NT2/D1 (cell line): ENCODE measurements at places on chromosomes 3 and 15.

GRCh38 chr15:67843092-67843501 lies 3.3 kb upstream of the RNU6-1 start:
- DNase-seq: no peak

- DNase-seq: no peak
Measured at GRCh38 chr3:47014036-47014435, 34.6 kb downstream of the NBEAL2 start.

DNA sequence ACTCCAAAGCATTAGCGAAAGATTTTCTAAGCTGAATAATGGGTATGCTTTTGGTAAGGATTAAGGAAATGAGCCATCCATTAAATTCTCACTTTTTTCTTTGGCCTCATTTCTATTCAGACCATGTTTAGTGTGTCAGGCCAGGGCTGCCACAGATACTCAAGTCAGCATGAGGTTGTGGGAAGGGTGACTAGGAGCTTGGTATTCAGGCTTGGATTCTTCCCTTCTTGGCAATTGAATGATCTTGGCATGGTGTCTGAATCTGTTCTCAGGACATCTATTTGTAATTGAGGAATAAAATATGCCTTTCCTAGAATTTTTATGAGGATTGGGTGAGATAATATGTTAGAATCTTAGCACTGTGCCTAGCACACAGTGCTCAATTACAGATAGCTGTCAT lies 11.2 kb downstream of the CCNB2 start:
- no peak for DNase-seq

DNA sequence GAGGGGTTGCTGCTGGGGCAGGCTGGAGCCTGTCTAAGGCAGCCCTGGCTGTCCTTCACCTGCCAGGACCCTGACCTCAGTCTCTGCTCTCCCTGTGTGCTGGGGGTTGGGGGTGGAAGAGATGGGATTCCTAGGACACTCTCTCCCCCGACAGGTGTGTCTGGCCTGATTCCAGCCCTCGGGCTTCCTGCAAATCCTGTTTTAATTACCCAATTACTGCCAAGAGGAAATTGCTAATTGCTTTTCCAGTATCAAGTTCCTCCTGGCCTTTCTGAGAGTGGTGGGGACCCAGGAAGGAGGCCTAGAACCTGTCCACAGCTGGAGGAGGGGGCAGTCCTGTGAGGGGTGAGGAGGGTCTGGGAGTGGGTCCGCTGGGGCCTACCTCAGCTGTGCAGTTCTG lies 15.8 kb downstream of the PLXNA1 start:
- DNase-seq: no peak
